Inflammatory macrophage treated with lipopolysaccharide for 1 hour (primary cell): ENCODE measurements at places on chromosomes 16 and 17.
A peak's percentile ranks its signal among the peaks of the same experiment; 100 is the strongest.

GRCh38 chr17:55478971-55479370 is 32.3 kb downstream of the SMIM36 start:
- DNase-seq, result no peak

DNA sequence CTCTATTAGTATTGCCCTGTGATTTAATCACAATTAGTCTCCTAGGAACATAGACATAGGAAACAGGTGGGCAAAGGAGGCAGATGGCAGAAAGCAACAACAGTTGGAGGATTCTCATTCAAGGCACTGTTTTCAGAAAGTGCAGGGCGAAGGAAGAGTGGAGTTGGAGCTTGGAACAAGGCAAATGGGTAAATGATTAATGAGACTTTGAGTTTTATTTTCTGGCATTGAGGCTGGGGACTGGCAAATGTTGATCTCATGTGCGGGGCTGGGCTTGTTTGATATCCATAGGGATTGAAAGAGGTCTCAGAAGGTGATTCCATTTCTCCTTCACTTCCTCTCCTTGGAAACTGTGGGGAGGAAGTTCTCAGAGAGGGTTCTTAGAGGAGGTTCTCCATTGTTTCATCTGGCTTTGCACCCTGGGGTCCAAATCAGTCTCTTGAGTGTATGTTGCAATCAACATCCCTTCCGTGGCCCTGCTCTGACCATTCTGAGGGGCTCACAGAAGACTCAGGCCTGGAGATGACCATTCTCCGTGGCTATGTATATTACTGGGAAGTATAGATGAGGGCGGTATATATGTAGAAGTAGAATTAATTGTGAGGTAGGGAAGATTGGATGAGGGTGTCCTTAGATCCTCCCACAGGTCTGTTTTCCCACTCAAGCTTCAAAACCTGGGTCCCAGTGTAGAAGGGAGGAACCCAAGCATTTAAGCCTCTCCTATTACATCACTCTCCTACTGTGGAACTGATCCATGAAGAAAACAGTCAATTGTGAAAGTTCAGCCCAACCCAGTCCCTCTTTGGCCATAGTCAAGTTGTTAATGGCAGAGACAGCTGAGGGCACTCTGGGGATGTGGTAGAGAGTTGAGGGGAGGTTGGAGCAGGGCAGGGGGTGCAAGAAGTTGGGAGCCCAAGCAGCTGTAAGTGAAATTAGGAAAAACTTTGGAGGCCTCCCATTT is 36.5 kb upstream of the SRSF1 start:
- DNase-seq, result no peak

- DNase-seq, result no peak
These were observed 7.8 kb upstream of the EVI2A start for GRCh38 chr17:31329221-31329620.

- DNase-seq, result no peak
These were observed 909 bp upstream of the ARHGAP23 start for GRCh38 chr17:38427160-38427949.

GRCh38 chr17:74815550-74816370 is 39.6 kb upstream of the NAT9 start:
- no peak for DNase-seq

GRCh38 chr17:1617620-1618174 is 10.9 kb downstream of the SLC43A2 start:
- peak; percentile 33 for DNase-seq

GRCh38 chr17:5164436-5164835 is 27.2 kb downstream of the ZNF594 start:
- peak; percentile 58 for DNase-seq

DNA sequence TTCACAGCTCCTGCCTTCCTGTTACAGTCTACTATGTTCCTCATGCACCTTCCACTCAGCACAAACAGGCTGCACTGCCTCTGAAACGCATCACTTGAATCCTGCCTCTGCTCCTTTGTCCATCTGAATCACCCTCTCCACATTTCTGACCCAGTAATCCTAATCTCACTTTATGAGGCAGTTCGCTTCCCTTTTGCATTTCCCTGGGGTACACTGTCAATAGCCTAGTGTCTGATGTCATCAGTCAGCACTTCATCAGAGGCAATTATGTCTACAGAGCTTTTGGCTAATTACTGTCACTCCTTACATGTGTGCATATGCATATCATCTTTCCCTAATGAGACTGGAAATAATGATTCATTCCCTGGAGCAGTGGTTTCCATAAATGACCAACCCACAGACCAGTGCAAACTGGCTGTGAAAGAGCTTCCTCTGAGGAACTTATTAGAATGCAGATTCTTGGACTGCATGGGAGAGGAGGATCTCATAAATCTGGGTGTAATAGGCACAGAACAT is 23.6 kb downstream of the CA4 start:
- DNase-seq, result no peak
